ENCODE measurements at places on chromosomes 16 and 17.
A peak's percentile ranks its signal among the peaks of the same experiment; 100 is the strongest.

GRCh38 chr16:25052530-25052929 lies 37.4 kb upstream of the ARHGAP17 start:
- no peak for DNase-seq

GRCh38 chr16:2095918-2096582 lies 39.6 kb downstream of the PKD1 start:
- no peak for DNase-seq

DNA sequence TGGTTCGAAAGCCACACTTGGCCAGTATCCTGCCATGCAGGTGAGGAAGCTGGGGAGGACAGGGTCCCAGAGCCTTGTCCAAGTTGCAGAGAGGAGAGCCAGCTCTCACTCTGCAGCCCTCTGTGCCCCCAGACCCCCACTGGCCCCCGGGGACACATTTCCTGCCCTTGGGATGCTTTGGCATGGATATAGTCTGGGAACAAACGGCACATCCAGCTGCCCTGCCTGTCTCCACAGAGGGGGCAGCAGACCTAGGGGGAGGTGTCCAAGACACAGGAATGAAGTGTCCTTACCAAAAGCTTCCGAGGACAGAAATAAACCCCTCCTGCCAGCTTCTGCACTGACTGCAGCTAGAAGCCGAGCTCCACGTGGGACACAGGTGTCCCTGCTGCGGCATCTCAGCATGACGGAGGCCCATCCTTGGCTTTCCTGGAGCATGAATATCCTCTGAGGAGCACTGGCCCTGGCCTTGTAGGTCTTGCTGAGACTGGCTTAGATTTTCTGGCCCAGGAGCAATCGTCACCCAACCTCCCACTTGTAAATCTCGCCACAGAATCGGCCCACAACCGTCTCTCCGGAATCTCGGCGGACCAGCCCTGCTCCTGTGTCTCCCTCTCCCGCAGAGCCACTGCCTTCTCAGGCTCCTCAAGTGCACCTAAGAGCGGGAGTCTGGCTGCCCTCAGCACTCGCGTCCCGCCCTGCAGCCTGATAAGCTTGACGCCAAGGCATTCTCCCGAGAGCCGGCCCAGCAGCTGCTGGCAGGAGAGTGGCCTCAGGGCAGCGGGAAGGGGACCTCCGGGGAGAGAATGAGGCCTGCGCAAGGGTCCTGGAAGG lies 1.1 kb upstream of the CAPN15 start:
- no peak for DNase-seq

GRCh38 chr16:53832896-53833544 lies 129.1 kb downstream of the FTO start:
- no peak for DNase-seq

- no peak for DNase-seq
These were observed 15.5 kb downstream of the DOC2B start for GRCh38 chr17:165939-166338.

DNA sequence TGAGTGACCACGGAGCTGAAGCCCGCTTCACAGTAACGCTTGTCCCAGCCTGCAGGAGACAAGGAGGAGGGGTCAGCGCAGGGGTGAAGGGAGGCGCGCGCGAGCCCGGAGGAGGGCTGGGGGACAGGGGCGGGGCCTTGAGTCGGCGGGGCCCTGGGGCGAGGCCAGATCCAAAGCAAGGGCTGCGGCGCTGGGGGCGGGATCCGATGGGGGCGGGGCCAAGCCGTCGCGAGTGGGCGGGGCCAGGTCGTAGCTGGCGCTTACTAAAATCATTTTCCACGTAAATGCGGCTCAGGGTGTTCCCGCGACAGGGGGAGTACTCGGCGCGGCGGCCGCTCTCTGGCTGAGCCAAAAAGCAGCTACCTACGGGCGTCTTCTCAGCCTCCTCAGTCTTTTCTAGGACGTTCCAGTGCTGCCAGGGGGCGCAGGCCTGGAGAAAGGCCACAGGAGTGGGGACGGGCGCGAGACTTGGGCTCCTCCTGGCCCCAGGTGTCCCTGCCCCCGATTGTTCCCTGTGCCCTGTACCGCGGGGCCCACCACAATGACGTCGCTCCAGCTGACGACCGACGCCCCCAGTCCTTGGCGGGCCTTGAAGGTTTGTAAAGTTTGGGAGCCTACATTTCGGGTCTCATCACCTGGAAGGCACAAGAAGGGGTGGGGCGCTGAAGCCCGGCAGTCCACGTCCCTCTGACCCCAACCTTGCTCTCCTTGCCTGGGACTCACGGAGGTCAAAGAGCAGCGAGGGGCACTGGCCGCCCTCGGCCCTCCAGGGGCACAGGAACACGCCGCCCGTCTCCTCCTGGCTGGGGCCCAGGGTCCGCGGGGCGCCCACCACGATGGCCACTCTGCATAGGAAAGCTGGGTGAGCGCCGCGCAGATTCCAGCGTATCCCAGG lies 3.9 kb downstream of the ITGA2B start:
- DNase-seq = peak; percentile 89

DNA sequence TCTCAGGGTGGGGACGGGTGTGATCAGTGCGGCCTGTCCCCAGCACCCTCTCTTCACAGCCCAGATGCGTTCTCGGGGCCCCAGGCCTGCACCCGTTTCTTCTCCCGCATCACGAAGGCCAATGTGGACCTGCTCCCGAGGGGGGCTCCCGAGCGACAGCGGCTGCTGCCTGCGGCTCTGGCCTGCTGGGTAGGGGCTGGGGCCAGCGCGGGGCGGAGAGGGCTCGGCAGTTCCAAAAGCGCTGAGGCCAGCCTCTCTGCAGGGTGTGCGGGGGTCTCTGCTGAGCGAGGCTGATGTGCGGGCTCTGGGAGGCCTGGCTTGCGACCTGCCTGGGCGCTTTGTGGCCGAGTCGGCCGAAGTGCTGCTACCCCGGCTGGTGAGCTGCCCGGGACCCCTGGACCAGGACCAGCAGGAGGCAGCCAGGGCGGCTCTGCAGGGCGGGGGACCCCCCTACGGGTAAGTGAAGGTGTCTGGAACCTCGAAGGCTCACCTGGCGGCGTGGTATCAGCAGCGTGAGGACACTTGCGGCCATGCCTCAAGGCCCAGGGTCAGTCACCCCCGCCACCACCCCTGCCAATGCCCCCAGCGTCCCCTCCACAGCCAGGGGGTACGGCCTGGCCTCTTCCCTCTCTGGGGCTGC lies 4.4 kb downstream of the MSLN start:
- no peak for DNase-seq

- no peak for DNase-seq
These were observed 345.7 kb downstream of the HAPSTR1 start for GRCh38 chr16:9437115-9437514.

DNA sequence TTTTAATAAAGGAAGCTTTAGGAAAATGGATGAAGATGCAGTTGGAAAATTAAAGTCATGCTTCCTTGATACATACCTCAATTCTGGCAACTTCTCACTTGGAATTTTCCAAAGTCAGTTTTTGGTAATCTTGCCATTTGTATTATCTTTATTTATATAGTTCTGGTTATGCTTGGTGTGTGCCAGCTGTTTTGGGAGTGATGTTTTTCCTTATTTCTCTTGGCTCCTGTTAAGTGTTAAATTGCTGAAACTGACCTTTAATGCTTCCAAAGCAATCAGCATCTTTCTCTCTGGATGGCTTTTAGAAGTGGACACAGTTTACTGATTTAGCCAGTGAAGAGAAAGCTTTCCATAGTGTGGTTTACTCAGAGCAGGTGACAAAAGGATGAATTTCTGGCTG lies 70.1 kb upstream of the HAS3 start:
- no peak for DNase-seq

GRCh38 chr17:41559548-41559947 lies 12.3 kb downstream of the KRT9 start:
- no peak for DNase-seq

DNA sequence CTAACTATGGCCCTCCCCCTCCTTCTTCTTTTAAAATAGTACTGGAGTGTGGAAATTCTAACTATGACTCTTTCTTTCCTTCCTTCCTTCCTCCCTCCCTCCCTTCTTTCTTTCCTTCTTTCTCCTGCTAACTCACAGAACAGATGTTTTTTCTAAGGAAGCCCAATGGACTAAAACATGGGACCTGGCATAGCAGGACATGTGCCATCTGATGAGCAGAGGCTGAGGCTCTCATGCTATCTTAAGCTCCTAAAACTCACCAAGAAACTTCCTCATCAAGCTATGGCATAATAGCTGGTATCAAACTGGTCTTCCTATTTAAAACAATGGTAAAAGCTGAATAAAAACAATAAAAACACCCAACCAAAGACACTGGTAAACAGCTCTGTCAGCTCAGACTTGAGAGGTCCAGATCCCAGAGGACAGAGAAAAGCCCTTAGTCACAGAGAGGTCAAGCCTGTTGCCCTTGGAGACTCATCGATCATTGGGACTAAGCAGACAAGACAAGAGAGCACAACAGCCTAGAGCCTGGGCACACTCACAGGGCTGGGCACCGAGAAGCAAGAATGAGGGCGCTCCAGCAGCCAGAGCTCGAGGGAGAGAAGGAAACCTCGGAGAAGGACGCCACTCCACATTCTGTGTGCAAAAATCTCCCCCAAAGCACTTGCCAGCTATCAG lies 27.6 kb downstream of the SLC38A10 start:
- DNase-seq = no peak

- DNase-seq = no peak
These were observed 116.6 kb downstream of the ZNF18 start for GRCh38 chr17:11880714-11881113.

- DNase-seq = no peak
These were observed 139.8 kb upstream of the ELAC2 start for GRCh38 chr17:13157656-13158055.

DNA sequence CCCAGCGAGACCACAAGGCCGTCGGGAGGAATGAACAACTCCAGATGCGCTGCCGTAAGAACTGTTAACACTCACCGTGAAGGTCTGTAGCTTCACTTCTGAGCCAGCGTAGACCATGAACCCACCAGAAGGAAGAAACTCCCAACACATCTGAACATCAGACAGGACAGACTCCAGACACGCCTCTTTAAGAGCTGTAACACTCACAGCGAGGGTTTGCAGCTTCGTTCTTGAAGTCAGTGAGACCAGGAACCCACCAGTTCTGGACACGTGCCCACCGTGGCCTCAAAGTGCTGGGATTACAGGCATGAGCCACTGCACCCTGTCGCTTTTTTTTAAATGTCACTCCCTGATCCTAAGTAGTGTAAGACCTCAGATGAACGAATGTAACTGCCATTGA lies 17.3 kb downstream of the KPNA2 start:
- no peak for DNase-seq

- peak; percentile 57 for DNase-seq
These were observed 20.6 kb downstream of the MYL4 start for GRCh38 chr17:47229535-47230443.

GRCh38 chr16:85335584-85336491 lies 223.6 kb upstream of the CIBAR2 start:
- no peak for DNase-seq

GRCh38 chr17:20210614-20211013 lies 201.5 kb downstream of the SPECC1 start:
- DNase-seq = no peak

DNA sequence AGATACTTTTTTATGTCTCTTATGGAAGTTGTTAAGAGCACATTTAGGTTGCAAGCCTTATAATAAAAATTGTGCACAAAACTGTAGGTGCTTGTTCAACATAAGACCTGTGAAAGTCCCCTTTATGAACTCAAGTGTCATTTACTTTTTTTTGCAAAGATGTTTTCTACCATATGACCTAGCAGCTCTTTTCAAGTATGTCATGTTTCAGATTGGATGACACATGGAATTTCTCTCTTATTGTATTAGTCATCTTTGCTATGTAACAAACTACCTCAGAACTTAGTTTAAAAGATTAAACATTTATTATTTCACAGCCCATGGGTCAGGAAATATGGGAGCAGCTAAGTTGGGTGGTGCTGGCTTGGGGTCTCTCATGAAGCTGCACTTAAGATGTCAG lies 57.9 kb downstream of the PHKB start:
- DNase-seq = no peak

GRCh38 chr17:80754846-80755245 lies 210.2 kb downstream of the RPTOR start:
- DNase-seq = no peak

GRCh38 chr17:67442787-67443624 lies 65.9 kb downstream of the PITPNC1 start:
- no peak for DNase-seq

GRCh38 chr16:51405361-51405760 lies 254.3 kb upstream of the SALL1 start:
- DNase-seq = no peak

DNA sequence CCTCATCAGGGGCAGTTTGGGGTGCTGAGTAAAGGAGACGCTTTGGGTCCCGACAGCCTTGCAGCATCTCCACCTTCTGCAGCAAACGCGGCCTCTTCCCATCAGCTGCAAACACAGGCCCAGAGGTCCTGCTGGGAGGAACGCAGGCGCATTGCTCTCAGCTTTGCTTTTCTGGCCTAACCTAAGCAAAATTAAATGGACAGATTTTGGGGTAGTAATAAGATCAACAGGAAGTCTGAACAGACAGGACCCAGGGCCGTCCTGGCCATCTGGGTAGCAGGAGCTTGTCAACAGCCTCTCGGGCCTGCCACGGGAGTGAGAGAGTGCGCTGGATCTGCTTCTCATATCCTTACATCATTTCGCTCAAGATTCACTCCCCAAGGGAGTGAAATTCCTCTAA lies 7.2 kb downstream of the NUBP1 start:
- DNase-seq = no peak

GRCh38 chr17:63841350-63842172 lies 924 bp downstream of the SMARCD2 start:
- no peak for DNase-seq

DNA sequence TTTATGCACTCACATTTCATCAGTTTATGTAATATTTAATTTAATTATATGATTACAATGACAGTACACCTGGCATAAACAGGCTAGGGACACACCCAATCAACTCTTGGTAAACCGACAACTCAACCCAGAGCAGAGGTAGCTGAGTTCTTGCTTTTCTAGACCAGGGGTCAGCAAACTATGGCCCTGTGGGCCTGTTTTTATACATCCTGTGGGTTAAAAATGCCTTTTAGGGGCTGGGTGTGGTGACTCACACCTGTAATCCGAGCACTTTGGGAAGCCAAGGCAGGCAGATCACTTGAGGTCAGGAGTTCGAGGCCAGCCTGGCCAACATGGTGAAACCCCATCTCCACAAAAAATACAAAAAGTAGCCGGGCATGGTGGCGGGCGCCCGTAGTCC lies 99.2 kb upstream of the TMEM97 start:
- no peak for DNase-seq

- DNase-seq = no peak
These were observed 4.8 kb downstream of the MT1A start for GRCh38 chr16:56643080-56643778.

- DNase-seq = no peak
These were observed 352.5 kb downstream of the FOXL1 start for GRCh38 chr16:86930663-86931373.

Measured in GM12892 (cell line).